Bronchial epithelial cell (primary cell): ENCODE measurements at places on chromosomes 4 and X.
A peak's percentile ranks its signal among the peaks of the same experiment; 100 is the strongest.

DNA sequence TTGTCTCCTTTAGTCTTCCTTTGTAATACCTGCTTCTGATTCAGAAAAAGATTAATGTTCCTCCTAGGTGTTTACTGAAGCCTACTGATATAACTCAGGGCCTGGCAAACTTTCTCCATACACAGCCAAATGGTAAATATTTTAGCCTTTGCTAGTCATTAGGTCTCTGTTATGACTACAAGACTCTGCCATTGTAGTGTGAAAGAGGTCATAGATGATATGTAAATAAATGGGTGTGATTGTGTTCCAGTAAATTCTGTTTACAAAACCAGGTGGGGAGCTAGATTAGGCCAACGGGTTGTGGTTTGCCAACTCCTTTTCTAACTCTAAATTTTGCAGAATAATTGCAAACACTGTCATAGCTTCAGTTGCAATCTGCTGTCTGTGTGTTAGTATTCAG lies 568.1 kb upstream of the GNPDA2 start:
- DNase-seq, result no peak

GRCh38 chr4:40576651-40577480 lies 52.8 kb downstream of the RBM47 start:
- DNase-seq, result peak; percentile 99

DNA sequence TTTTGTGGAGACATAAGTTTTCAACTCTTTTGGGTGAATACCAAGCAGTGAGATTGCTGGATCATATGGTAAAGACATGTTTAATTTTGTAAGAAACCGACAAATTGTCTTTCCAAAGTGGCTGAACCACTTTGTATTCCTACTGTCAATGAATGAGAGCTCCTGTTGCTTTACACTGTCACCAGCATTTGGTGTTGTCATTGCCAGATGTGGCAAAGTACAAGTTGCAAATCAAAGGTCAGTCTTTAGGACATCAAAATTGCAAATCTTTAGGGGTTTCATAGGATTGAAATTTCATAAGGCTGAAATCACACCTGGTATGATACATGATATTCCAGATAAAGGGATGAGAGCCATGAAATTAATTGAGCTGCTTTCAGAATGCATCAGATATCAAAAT lies 67.7 kb upstream of the ELOVL6 start:
- no peak for DNase-seq

DNA sequence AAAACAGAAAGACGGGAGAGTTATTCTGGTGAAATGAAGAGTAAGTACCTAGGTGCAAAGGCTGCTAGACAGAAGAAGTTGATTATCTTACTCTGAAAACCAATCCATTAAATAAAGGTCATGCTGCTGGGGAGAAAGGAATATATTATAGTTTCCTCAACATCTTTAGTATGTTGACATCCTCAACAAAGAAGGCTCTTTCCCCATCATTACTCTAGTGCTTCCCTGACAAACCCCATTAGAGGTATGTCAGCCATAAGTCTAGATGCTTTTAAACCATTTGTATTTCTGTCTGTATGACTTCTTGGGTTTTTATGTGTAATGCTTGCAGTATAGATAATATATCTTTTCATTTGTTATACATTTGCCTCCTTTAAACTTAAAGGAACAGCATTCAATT lies 75.9 kb downstream of the ADGRL3 start:
- no peak for DNase-seq

- no peak for DNase-seq
These were observed 92.3 kb downstream of the PRDM5 start for GRCh38 chr4:120830204-120830603.

DNA sequence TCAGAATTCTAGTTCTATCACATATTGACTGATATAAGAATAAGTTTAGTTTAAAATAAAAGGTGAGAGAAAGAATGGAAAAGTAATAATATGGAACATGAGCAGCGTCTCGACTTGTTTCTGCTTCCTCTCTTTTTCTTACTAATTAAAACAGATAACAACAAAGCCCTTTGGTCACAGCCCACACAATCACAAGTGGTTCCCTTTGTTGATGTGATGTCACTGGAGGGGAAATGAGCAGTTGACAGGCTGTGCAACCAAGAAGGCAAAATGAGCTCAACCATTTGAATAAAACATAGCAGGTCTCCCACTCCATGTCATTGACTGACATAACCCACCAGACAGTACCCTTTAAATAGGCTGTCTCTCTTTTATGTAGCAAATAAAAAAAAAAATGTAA lies 342.5 kb upstream of the MAGEB2 start:
- DNase-seq, result no peak

GRCh38 chr4:89558147-89558546 lies 250.5 kb upstream of the GPRIN3 start:
- peak; percentile 32 for DNase-seq

- DNase-seq, result no peak
These were observed 7.3 kb upstream of the TMEM33 start for GRCh38 chr4:41927796-41928499.

DNA sequence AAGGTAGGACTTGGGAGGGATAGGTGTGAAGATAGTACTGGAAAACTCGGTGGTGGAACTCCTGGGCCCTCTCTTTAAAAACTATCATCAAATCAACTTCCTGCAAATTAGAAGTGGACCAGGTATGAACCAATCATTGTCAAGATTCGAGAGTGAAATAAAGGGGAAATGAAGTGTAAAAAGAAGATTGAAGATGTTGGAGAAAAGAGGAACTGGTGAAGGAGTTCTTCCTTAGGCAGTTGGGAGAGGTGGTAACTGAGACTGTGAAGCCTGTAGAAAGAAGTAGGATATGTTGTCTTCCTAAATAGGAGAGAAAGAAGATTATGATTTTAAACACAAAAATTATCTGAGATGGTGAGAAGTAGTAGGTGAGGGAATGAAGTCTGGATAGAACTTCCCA lies 212.2 kb downstream of the PPP1R2C start:
- no peak for DNase-seq

GRCh38 chr4:156983366-156983765 lies 11.8 kb upstream of the PDGFC start:
- DNase-seq, result peak; percentile 47
